ENCODE measurements at places on chromosomes 2 and 18.

DNA sequence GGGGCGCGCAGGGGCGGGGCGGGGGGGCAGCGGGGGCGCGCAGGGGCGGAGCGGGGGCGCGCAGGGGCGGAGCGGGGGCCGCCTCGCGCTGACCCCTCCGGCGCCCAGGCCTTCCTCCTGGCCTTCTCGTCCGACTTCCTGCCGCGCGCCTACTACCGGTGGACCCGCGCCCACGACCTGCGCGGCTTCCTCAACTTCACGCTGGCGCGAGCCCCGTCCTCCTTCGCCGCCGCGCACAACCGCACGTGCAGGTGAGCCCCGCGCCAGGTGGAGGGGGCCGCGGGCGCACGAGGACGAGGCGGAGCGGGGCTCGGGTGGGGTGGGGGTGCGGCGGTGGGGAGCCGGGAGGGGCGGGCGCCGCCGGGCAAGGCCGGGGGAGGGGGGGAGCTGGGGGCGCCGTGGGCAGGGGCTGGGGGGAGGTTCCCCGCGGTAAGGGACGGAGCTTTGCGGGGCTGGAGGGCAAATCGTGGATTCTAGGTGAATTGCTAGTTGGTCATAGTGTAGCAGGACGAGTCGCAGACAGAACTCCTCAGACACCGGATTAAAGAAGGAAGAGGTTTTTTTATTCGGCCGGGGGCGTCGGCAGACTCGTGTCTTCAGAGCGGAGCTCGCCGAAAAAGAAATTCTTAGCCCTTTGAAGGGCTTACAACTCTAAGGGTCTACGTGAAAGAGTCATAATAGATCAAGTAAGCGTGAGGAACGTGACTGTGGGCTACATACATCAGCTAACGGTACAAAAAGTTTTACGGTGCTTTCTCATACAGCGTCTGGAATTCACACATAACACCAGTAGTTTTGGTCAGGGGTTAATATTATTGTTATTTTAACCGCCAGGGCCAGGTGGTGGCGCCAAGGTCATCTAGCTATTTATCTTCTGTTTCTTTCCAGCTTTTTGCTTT, 29.9 kb downstream of the ANO7 start:
- peak; percentile 19 for DNase-seq

DNA sequence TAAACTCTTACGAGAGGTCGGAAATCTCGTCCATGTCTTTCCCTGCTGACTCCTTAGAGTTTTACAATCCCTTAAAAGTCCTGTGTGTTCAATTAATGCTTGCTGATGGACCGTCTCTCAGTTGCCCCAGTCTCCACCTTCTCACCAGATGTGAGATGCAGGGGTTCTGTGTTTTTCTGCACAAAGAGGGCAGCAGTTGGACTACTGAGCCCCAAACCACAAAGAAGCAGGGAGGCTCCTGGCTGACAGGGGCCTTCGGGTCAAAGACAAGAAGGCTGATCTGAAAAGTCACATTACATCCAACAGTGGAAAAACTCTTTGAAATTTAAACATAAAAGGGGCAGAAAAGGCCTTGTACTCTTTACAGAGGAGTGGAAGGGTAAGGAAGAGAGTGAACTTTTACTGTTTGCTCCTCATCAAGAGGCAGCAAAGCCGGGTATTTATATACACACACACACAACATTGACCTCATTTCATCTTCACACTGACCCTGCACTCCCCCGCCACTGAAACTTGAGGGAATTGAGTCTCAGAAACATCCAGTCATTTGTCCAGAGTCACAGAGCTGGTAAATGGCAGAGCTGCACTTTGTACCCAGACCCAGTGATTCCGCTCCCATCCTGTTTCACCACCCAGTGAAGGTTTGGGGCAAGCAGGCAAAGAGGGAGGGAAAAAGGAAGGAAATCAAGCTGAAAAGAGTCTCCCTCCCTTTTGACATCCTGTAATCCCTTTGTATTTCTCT, 23.7 kb downstream of the MRPL33 start:
- DNase-seq, result no peak

GRCh38 chr18:76553715-76554546, 58.9 kb upstream of the ZNF516 start:
- DNase-seq, result no peak

DNA sequence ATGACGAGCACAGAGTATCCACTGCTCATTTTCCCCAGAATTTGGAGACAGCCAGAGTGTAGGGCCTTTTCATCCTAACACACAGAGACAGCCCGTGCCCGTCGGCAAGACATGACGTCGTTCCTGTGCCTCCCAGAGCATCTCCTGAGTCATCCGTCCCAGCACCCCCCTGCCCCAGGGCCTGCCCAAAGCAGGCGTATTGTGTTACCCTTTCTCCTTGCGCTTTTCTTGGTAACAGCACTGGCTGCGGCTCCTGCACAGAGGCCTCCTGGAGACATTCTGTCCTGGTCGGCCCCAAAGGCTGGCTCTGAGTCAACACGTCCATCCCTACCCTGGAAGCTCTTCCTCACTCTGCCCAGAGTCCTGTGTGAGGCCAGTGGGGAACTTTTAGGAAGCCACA, 217.1 kb downstream of the KLHL29 start:
- no peak for DNase-seq

DNA sequence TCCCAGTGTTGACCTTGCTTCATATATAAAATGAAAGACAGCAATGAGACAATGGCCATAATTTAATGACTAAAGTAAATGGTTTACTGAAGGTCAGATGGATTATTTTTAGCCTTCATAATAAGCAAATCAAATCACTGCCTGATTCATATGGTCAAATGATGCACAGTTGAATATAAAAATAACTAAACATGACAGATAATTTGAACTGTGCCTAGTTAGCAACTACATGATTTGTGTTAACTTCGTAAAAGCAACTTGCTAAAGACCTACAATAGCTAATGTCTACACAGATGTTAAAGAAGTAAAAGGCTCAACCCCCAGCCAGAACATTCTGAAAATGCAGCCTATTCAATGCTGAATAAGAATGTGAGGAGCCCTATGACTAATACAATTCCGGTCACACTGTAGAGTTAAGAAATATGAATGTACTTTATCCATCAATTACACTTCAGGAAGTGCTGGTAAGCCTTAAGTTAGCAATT, 590.8 kb upstream of the CDH2 start:
- no peak for DNase-seq

DNA sequence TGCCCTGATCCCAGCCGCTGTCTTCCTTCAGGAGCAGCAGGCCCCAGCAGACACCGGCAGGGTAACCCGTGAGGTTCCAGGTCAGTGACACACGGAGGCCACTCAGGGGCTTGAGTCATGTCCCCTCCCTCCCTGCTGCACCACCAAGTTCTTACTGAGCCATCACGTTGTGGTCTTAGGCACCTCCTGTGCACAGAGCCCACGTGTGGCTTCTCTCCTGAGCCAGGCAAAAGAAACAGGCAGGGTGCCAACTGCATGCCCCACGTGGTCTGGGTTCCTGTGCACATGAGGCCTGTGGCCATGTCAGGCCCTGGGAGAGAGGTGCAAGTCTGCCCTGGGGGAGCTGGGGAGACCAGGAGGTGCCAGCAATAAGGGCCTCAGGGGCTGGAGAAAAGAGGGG, 264.8 kb downstream of the KLHL29 start:
- DNase-seq, result no peak

GRCh38 chr2:235533616-235534385, 40.0 kb downstream of the AGAP1 start:
- DNase-seq, result no peak

- DNase-seq, result no peak
Observed at GRCh38 chr2:190515687-190516086, 18.8 kb downstream of the NEMP2 start.

DNA sequence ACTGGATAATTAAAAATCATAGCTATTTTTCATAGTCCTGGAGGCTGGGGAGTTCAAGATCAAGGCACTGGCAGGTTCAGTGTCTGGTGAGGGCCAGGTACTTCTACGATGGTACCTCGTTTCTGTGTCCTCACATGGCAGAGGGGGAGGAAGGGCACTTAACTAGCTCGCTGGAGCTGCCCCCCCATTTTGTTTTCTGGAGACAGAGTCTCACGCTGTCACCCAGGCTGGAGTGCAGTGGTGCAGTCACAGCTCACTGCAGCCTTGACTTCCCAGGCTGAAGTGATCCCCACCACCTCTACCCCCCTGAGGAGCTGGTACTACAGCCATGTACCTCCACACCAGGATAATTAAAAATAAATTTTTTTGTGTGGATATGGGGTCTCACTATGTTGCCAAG, 40.3 kb downstream of the ASB1 start:
- DNase-seq, result no peak

- no peak for DNase-seq
Observed at GRCh38 chr2:101388232-101388631, 929 bp upstream of the CREG2 start.

DNA sequence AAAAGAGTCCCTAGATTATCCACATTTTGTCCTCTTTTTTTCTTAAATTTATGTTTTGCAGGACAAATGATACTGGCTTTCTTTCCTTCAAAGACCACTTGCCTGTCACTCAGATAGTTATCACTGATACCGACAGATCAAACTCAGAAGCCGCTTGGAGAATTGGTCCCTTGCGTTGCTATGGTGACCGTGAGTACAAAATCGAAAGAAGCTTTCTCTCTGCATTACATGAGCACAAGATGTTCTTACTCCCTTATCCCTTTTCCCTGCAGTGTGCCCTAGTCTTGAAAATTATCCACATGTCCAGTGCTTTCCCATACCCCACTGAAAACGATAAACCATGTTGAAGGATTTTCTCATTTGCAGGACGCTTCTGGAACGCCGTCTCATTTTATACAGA, 738.5 kb downstream of the CNTNAP5 start:
- no peak for DNase-seq

DNA sequence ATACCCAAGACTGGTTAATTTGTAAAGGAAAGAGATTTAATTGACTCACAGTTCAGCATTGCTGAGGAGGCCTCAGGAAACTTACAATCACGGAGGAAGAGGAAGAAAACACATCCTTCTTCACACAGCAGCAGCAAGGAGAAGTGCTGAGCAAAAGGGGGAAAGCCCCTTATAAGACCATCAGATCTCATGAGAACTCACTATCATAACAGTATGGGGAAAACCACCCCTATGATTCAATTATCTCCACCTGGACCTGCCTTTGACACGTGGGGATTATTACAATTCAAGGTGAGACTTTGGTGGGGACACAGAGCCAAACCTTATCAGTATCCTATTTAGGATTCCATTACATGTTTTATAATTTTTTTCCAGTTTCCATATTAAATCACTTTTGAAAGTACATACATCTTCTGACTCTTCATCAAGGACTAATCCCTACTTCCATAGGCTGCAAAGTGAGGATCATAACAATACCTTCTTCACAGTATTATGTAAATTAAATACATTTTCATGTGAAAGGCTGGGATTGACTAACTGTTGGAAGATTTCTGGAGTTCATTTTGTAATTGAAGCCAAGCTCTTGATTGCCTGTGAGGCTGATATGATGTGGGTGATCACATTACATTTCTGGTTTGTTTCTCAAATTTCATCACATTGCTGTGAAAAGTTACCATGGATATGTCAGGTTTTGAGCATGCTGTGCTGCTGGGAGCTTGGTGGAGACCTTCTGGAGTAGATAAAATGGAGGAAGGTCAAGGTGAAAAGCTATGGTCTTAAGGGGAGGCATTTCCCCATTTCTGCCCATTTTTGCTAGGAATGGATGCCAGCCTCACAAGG, 31.7 kb upstream of the CERS6 start:
- no peak for DNase-seq

DNA sequence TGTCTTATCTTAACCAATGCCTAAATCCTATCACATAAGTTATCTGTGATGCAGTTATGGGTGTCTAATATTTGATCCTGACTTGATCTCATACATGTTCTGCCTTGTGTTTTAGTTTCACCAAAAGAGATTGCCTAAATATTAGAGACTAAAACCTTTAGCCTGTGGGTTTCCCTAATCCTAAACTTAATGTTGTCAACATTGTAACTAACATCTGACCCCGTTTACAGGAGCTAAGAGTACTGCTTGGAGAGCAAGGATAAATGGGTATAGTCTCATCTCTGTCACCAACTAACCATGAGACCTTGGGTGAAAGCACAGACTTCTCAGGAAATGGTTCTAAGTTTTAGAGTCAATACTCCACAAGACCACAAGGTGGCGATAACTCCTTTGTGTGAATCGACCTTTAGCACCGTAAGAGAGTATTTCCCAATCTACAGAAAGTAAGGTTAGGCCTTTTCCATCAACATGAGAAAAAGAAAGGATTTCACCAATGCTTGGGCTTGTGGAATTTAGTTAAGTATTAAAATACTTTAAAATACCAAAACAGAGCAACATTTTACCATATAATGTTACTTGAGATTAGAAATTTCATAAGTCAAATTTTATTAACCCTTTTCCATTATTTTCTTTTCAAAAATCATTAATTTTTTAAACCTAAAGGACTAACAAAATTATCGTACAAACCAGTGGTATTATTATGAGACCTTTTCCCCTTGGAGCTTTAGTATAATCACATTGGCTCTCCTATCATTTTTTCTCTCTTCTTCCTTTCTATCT, 60.5 kb downstream of the G6PC2 start:
- DNase-seq, result no peak

GRCh38 chr2:118014492-118014824, 588 bp upstream of the CCDC93 start:
- no peak for DNase-seq

GRCh38 chr2:47767497-47767844, 15.5 kb upstream of the MSH6 start:
- no peak for DNase-seq

- no peak for DNase-seq
Observed at GRCh38 chr2:98269274-98269673, 77.0 kb upstream of the CNGA3 start.

GRCh38 chr18:79522451-79523205, 126.9 kb downstream of the NFATC1 start:
- DNase-seq, result peak; percentile 25

- no peak for DNase-seq
Observed at GRCh38 chr2:54497763-54498680, 41.9 kb downstream of the SPTBN1 start.

GRCh38 chr2:106805716-106806115, 80.3 kb downstream of the ST6GAL2 start:
- DNase-seq, result no peak

DNA sequence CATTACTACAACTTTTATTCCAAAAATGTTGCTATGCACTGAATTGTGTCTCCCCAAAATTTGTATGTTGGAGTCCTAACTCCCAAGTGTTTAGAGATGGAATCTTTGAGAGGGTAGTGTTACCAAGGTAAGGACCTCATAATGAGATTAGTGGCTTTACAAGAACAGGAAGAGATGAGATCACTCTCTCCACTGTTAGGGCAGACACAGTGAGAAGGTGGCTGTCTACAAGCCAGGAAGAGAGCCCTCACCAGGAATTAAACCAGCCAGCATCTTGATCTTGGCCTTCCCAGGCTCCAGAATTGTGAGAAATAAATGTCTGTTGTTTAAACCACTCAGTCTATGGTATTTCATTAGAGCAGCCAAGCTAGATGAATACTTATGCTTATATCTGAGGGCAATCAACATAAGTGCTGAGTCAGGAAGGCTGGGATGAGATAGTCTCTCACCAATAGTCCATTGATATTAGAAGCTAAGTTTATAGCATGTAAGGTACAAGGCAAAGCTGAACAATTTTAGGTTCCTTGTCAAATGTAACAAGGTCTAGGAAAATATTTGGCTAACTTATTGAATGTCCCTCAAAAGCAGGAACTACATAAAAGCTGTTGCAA, 317.6 kb upstream of the REG3G start:
- no peak for DNase-seq

GRCh38 chr2:159792036-159792435, 6.0 kb downstream of the CD302 start:
- DNase-seq, result no peak

All from T-helper 22 cell (primary cell).